ENCODE measurements at places on chromosomes 5 and 9.

DNA sequence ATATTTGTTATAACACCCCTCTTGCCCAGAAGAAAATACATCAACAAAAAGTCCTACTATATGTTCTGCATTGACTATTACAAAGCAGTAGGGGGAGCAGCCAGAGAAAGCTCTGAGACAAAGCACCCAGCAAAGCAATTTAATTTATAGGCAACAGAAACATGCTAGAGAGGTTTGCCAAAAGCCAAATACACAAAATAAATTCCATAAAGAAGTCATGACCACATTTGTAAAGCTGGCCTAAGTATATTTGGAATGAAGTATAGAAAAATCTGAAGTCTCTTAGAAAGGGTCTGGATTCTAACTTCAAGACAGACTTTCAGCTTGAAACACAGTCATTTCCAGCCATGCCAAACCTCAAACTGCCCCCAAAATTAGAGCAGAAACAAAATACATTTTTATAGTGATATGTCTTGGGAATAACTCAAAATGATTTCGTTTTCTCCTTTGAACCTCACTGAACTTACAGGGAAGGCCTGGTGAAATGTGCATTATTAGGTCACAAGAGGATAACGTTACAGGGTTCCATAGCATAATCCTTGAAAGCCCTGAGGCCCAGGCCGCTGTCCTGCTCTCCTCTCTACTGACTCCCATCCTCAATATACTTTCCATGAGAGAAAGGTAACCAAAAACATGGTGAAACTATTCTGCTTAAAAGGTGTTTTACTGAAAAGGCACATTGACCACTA, 451.8 kb downstream of the RAB3C start:
- peak; percentile 41 for DNase-seq

GRCh38 chr9:88583901-88584596, 49.1 kb downstream of the NXNL2 start:
- DNase-seq = peak; percentile 57

DNA sequence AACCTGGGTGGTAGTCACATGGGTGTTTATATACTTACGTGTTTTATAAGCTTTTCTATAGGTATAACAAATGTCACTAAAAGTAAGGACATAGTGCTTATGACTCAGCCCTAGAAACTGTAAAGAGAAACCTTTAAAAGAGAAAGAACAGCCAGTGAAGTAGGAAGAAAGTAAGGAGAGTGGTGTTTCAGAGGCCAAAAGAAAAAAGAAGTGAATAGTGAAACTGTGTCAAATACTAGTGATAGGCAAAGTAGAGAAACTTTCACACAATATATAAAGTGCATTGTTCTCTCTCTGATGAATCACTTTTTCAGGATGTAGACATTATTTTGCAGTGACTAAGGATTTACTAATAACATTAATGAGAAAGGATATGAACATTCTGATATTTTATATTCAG, 74.2 kb upstream of the SUSD1 start:
- no peak for DNase-seq

GRCh38 chr9:79279356-79279755, 292.4 kb upstream of the TLE4 start:
- no peak for DNase-seq

DNA sequence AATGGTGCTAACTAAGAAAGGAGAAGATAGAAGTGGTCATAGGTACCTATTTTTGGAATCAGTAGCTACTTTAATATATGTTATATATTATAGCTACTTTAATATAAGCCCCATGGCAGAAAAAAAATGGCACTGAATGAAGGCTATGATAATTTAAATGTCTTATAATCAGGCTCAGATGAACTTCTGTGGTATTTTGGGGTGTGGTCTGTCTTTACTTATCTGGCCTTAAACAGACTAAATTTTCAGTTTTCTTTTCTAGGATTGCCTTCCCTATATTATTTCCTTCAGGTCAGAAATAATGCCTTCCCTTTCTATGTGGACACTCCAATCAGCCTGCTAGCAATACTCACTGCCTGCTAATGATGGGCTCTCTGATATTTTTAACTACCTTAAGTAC, 292.3 kb downstream of the SLF1 start:
- no peak for DNase-seq

GRCh38 chr5:74919487-74919886, 53.3 kb upstream of the FAM169A start:
- peak; percentile 89 for DNase-seq

- no peak for DNase-seq
Measured at GRCh38 chr5:61354199-61354598, 22.1 kb downstream of the ZSWIM6 start.

DNA sequence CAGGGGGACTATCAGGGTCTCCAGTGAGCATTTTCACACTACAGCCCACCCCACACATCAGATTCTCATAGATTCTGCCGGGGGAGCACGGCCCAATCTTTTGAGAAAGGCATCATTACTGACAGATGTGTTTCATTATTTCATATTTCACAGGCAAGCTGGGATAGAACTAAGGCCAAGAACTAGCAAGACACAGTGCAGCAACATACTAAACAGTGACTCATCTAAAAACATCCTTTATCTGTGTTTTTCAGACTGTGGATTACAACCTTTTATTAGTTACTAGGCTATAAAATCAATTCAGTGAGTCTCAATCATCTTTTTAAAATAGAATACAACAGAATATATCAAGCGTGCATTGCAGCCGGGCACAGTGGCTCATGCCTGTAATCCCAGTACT, 59.8 kb downstream of the CPLANE1 start:
- peak; percentile 14 for DNase-seq

- no peak for DNase-seq
Measured at GRCh38 chr5:139670369-139671095, 22.4 kb downstream of the CXXC5 start.

GRCh38 chr5:76467216-76467615, 64.1 kb downstream of the IQGAP2 start:
- DNase-seq = no peak

DNA sequence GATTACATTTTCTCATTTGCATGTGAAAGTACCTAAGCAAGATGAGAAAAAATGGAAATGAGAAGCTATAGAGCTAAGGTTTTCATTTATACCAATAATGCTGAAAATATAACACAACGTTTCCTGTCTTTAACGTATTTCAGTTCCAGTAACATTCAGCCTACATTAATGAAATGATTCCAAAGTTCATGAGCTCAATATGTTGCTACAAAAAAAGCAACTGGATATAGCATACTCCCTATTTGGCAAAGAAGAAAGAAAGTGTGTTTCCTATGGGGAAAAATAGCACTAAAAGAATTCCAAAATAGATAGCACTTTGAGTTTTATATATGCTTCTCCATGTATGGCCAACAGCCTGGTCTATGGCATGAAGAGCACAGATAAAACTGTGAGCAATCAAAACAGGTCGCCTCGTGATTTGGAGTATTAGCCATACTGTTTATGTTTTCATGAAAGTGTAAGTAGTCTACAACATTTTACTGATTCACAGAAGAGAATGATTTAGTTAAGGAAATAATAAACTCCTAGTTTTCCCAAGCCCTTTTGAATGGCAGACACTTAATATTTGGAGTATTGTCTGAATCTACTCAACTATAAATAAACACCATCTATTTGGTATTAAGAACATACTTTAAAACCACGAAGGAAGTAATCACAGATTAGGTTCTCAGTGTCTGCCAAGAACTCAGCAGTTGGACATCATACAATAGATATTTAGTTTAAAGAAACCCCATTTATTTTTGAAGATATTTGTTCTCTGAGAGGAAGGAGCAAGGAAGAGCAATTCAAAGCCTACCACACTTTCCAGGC, 258.7 kb upstream of the RASA1 start:
- DNase-seq = no peak

- peak; percentile 93 for DNase-seq
Measured at GRCh38 chr9:134602547-134603362, 38.8 kb upstream of the COL5A1 start.

DNA sequence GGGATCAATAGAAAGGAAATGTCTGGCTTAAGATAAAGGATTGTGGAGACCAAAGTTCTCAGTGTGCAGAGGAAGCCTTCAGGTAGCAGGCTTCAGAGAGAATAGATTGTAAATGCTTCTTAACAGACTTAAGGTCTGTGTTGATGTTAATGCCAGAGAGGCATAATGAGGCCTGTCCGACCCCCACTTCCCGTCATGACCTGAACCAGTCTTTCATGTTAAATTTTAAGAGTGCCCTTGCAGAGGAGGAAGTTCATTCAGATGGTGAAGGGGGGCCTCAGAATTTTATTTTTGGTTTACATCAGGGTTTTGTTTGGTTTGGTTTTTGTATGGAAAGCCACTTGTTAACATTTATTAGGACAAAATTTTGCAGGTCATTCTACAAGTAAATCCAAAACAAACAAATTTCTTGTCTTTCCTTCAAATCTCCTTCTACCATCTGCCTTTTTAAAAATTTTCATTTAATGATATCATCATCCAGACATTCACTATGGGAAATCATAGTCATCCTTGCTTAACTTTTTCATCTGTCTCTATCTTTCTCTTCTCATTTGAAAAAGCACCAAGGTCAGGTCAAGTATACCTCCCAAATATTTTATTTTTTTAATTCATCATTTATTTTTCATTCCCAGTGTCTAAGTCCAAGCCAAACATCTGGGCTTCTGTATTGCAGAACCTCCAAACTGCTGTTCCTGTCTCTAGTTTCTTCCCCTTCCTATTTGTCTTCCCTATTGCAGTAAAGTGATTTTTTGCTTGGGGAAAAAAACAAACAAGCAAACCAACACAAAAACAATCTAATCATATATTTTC, 6.9 kb upstream of the ABCA1 start:
- DNase-seq = no peak

DNA sequence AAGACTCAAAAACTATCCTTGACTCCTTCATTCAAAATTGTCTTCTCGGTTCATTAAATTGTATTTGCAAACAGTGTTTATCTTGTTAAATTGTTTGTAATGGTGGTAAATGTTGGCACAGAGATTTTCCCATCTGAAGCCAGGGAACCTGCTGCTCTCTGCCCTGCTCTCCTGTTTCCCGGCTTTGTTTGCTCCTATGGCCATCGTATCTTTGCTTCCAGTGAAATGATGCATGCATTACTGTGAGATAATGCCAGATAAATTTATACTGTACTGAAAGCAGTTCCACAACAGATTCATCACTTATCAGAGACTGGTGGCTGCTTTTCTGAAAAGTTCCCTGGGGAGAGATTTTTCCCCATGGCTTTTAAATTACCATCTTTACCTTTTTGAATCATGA, 81.4 kb downstream of the CD180 start:
- DNase-seq = no peak

DNA sequence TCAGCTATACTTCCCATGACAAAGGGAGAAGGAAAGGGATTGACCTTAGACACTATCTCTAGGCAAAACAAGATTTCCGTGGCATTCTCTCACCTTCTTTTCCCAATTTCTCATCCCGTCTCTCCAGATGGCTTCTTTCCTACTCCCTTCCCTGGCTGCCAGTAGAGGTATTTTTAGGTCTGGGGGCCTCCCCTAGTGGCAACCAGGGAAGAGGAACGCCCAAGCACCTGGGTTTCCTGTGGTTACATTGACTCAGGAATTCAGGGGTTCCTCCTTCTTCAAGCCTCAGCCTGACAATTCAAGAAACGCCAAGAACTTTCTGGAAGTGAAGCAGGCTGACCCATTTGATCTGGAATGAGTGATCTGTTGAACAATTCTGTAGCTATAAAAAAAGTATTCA, 111.5 kb upstream of the OSMR start:
- DNase-seq = no peak

DNA sequence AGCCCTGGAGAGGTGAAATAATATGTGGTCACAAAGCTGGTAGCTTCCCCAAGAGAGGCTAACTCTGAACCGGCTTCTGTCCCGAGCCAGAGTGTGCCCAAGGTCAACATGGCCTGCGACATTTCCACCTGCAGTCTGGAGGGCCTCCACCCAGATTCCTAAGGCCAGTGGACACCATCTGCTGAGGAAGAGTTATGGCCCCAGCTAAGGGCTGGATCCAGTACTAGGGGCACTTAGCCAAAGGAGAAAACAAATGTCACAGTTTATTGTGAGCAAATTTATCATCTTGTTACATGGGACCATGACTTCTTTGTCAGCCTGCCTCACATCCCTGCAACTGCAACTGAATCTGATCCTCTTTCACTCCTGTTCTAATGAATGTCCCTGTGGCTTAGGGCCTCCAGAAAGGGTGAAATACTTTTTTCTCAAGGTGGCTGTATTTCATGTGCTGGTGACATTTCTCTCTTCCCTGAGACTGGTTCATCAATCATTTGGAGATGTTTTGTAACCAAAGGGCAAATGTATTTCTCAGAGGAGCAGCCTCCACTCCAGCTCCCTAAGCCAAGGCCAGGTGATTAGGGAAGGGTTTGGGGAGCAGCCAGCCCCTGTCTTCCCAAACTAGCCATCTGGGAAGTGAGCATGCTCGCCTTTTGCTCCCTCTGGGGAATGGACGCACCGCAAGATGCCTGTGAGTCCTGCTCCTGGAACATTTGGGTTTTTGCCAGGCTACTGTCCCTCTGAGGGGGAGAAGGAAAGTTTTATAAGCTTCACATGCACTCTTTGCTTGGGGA, 148.3 kb downstream of the CMYA5 start:
- DNase-seq = no peak

GRCh38 chr5:97231025-97231636, 48.1 kb upstream of the RIOK2 start:
- DNase-seq = peak; percentile 63

- no peak for DNase-seq
Measured at GRCh38 chr9:121816449-121816817, 165.0 kb downstream of the DAB2IP start.

GRCh38 chr9:105114318-105114717, 130.1 kb upstream of the SLC44A1 start:
- DNase-seq = no peak

GRCh38 chr5:3190433-3190832, 405.2 kb upstream of the IRX1 start:
- no peak for DNase-seq

DNA sequence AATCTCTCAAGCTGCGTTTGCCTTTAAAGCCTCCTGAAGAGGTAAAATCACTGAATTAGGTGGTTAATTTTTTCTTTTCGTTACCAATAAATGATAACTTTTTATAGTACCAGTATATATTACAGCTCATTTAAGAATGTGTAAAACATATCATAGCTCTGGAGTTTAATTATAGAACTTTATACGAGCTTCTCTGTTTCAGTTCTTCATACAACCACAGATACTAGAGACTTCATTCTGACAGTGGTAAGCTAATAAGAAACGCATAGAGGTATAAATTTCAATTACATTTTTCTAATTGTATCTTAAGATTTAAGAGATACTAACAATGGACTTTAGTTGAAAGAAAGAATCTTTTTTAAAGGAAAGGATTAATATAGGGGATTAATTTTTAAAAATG, 73.9 kb downstream of the PBX3 start:
- no peak for DNase-seq

GRCh38 chr5:38379350-38379937, 121.1 kb downstream of the EGFLAM start:
- DNase-seq = no peak

- no peak for DNase-seq
Measured at GRCh38 chr5:120365656-120366446, 98.2 kb upstream of the PRR16 start.

DNA sequence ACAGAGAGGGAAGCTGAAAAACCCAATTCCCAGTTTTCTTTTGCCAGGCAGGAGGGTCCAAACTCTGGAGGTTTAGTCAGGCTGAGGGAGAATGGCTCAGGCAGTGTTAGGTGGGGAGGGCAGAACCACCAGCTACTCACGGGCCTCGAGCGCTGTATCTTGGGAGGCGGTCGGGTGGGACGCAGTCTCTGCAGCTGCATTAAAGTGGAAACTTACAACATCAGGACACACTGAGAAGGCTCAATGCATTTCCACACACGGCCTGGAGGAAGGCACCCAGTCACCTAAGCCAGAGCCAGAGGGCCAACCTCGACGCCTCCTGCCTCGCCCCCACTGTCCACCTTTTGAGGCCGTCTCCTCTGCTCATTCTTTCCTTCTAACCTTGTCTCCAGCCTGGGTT, 55.6 kb downstream of the CRB2 start:
- no peak for DNase-seq
